ENCODE measurements at places on chromosomes 4 and X.
A peak's percentile ranks its signal among the peaks of the same experiment; 100 is the strongest.

DNA sequence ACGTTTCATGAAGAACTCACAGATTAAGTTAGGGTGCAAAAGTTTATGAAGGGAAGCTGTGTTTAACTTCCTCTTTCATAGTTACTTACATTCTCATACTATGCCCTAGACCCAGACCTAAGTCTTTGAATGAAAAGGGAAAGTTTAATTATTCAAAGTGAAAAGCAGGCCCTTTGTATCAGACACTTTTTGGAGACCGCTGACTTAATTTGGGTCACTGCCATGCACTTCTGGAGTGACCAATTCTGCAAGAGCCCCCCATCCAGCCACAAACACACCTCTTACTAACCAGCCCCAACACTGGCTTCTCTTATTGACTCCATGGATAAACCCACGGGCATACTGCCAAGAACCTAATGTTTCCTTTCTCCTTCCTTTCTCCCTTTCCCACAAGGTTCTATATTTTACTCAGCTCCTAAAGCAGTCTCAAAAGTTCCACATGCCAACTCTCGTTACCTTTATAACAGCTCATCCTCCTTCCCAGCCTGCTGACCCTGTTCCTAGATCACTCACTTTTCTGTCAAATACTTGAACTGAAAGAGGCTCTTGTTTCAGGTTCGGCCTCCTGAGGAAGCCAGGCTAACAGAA, 34.5 kb downstream of the ABCE1 start:
- no peak for DNase-seq

- no peak for DNase-seq
Observed at GRCh38 chr4:23061431-23061830, 368.7 kb downstream of the GBA3 start.

DNA sequence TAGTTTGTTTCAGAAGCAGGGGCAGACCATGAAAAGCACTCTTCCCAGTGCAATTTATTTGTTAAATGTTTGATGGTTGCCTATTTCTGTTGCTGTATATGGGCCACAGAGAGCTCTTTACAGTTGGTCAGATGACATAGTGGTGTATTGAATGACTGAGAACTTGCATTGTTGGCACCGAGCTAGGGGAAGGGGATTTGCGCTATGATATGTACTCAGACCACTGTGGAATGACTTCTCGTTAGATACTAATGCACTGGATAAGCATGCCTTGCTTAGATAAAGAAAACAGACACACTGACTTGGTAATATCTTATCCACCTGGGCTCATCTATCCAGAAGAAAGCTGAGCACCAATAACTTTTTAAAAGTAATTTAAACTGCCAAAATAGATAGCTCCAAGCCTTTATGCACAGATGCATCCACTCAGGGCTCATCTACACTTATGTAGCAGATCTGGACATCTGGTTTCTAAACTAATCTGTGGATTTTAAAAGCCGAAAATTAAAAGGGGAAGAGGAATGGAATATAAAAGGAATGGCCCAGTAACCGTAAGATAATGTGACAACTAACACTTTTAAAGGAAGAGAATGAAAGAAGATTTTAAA, 132.7 kb downstream of the GATB start:
- DNase-seq, result no peak

DNA sequence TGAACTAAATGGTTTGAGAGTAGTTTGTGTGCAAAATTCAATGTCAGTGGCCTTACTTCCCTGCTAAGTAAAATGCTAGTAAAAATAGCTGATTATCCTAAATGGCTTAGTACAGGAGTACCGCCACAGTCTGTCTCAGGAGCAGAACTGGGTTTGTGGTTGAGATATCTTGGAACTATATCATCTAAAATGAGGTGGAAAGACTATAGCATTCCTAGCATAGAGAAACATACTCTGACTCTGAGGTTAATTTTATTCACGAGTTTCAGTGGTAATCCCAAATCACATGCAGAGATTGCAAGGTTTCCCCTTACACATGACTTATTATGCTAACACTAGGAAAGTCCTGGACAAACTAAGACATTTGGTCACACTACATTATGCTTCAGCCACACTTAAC, 70.4 kb downstream of the OR13H1 start:
- no peak for DNase-seq

DNA sequence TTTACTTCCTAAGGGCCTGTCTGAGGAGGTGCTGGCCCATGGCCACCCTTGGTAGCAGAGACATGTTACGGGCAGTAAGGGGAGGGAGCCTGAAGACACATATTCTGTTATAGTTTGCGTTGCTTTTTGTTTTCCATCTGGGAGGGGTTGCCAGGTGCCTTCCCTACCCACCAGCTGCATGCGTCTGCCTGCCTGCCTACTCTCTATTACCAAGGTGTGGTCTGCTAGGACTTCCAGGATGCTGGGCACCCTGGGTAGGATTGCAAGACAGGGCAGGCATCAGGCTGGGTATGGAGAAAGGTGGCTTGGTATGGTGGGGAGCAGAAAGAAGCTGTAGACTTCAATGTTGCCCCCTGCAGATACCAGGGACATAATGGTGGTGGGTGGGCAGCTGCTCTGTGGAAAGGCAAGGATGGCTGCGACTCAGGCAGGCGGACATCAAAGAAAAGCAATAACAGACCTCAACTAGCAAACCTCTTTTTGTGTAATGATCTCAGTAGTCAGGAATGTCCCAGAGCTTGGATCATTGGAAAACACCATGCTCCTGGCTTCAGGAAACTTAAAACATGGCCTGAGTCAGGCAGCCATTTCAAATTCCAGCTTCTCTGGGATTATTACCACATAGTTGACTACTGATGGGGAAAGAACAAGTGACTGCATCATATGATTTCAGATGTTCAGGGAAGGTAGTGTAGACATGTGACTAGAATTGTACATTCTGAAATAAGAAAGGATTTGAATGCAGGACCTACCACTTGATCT, 67.8 kb downstream of the HOPX start:
- DNase-seq, result no peak

- DNase-seq, result no peak
Observed at GRCh38 chr4:80540349-80540748, 204.8 kb downstream of the CFAP299 start.

DNA sequence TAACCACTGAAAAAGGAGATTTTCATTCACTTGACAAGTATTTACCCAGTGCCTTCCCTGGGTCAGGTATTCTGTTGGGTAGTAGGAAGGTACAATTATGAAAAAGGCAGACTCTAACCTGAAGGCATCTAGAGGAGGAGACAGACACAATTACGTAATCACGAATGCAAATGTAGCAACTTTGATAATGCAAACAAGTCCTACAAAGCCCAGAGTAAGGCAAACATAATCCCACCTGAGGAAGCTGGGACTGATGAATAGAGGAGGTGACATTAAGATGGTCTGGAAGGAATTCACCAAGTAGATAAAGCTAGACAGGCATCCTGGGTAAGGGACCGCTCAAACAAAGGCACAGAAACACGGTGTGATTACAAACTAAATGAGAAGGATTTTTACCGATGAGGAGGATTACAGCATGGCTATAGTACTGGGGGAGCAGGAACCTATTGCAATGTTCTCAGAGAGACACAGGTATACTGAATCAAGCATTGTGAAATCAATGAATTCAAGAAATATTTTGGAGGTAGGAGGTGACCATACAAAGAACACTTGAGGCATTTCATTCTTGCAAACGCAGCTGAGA, 37.1 kb downstream of the TMEM150C start:
- no peak for DNase-seq

GRCh38 chrX:131845201-131845600, 177.9 kb upstream of the STK26 start:
- no peak for DNase-seq

GRCh38 chrX:9525511-9526248, 60.8 kb downstream of the TBL1X start:
- no peak for DNase-seq

DNA sequence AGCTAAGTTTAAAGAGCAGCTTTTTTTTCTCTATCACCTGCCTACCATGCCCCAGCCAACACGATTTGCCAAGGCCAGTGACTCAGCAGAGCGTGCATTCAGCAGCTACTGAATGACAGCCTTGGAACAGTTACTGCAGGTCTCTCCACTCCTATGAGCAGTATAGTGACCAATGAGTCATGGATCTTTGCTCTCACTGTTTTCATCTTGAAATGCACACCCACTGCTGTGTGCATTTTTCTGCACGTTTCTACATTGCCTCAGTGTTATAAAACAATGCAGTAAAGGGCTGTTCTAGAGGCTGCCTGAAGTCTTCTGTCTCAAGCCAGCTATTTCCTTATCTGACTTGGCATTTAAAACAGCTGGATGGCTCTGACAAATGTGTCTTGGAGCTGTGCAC, 66.0 kb upstream of the C4orf54 start:
- DNase-seq, result peak; percentile 88

- DNase-seq, result no peak
Observed at GRCh38 chrX:30679369-30679768, 26.1 kb downstream of the GK start.

DNA sequence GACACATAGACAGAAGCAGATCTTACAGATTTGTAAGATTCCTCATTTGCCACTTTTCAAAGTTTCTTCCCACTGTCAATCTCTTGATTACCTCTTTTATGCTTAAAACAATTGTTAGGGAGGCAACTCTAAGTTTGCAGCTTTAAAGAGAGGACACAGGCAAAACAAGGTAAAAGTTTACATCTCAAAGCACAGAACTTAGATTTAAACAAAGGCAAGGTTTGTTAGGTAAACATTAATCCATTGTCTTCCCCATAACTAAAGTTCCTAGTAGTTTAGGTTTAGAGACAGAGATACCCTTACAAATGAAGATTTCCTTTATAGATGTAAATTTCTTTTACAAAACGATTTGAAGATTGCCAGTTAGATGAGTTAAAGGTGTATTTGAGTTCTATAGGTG, 176.9 kb downstream of the AASDH start:
- DNase-seq, result no peak

DNA sequence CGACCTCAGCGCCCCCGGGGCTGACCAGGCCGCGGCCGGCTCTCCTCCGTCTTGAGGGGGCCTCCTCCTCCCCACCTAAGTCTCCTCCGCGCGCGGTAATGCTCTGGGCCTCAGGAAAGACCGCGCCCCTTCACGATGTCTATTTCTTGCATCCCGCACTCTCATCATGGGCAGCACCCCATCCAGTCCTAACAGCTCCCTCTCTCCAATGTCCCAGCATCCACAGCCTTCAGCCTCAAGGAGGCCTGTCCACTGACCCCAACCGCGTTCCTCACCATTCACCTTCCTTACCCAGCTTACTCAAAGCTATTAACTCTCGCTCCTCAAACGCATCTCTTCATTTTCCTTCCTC, 77.5 kb downstream of the MAGED4 start:
- peak; percentile 1 for DNase-seq

DNA sequence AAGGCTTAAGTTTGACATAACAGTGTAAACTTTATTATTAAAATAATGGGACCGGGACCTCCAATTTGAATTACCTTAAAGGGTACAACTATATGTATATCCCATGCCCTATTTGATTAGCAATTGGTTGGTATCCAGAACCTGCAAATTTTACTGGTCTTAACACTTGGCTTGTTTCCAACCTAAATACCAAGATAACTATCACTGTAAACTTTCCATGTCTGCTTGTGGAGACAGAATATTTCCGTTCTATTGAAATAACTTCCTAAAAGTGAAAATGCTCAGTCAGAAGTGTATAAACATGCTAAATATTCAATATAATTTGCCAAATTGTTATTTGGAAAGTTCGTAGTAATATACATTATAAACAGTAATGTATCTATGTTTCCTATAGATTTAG, 154.0 kb downstream of the TMEM47 start:
- DNase-seq, result no peak

- DNase-seq, result no peak
Observed at GRCh38 chrX:41087201-41087600, 2.0 kb downstream of the USP9X start.

- DNase-seq, result no peak
Observed at GRCh38 chrX:15350329-15350996, 15.1 kb upstream of the PIGA start.
